ENCODE measurements at places on chromosomes 6 and 20.

- ATAC-seq = no peak
Observed at GRCh38 chr20:23869520-23869919, 10.0 kb downstream of the CST5 start.

DNA sequence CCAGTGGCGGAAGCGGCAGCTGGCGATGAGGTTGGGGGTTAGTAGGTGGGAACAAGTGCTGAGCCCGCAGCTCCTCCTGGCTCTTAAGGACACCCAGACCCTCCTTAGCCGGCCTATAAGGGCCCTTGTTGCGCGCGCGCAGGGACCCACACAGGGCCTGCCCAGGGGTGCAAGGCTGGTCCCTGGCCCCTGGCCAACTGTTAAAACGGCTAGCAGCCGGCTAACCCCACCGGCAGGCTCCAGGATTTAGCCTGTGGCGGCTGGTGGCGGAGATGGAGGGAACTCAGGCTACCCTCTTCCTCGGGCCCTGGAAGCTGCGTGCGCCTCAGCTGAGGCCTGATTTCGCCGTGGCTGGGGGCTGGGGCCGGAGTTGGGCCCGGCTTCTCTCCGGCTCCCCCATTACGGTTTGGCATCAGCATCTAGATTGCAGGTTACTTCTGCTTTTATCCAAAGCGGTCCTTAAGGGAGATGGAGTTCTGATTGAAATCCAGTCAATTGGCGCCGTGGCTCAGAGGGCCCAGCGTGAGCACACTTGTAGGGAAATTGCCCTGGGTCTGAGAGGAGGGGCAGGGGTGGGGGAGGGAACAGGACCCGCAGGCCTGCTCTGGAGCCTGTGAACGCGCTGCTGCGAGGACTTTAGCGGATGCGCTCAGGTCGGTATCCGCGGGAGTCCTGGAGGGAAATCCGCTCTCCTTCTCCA, 36.9 kb upstream of the CCDC167 start:
- ATAC-seq = no peak

DNA sequence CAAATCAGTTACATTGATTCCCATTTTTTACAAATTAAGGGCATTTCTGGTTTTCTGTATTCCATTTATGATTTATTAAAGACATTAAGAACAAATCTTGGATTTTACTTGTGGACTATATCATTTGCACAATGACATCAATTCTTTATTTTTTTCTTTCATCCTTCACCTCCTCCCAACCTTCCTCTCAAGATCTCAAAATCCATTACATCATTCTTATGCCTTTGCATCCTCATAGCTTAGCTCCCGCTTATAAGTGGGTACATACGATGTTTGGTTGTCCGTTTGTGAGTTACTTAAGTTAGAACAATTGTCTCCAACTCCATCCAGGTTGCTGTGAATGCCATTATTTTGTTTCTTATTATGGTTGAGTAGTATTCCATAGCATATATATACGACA, 752.8 kb downstream of the CD109 start:
- ATAC-seq = no peak

DNA sequence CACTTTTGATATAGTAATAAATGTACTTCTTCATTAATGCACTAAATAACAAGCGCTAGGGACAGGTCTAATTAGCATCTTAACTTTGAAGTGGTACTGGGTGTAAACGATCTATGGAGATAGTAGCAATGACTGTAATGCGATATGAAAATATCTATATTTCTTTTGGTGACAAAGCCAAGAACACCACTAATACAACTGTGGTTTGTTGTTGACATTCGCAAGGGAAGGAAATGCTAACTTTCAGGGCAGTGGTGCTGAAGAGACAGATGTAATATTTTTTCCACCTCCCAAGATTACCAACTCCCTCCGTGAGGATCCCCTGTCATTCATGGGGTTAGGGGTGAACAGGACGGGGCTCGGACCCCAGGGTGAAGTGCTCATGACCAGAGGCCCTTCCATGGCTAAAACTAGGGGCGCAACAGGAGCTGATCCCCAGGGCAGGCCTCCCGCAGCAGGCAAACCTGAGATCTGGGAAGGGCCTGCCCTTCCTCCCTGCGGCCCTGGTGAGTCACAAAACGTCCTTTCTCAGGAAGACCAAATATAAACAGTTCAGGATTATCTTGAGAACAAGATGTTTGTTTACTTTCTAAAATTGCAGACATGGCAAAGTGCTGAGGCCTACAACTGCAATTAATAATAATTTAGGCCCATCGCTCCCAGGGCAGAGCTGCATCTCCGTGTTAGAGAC, 65.0 kb upstream of the TOX2 start:
- peak; percentile 87 for ATAC-seq

DNA sequence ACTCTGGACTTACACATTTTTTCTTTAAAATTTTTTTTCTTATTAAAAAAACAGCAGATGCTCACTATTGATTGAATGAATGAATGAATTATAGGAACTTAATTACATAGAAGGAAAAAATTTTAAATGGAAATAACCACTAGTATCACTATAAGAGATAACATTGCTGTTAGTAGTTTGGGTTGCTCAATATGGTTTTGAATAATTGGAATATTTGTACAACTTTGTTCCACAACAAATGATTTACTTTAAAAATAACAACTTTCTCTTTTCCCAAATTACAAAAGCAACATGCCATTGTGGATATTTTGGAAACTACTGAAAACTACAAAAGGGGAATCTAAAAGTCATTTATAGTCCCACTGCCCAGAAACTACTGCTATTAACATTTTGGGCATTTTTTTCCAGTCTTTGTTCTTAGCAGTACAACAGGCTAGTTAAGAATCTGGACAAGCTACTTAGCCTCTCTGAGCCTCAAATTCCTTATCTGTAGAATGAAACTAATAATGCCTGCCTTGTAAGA, 61.0 kb upstream of the REV3L start:
- no peak for ATAC-seq

DNA sequence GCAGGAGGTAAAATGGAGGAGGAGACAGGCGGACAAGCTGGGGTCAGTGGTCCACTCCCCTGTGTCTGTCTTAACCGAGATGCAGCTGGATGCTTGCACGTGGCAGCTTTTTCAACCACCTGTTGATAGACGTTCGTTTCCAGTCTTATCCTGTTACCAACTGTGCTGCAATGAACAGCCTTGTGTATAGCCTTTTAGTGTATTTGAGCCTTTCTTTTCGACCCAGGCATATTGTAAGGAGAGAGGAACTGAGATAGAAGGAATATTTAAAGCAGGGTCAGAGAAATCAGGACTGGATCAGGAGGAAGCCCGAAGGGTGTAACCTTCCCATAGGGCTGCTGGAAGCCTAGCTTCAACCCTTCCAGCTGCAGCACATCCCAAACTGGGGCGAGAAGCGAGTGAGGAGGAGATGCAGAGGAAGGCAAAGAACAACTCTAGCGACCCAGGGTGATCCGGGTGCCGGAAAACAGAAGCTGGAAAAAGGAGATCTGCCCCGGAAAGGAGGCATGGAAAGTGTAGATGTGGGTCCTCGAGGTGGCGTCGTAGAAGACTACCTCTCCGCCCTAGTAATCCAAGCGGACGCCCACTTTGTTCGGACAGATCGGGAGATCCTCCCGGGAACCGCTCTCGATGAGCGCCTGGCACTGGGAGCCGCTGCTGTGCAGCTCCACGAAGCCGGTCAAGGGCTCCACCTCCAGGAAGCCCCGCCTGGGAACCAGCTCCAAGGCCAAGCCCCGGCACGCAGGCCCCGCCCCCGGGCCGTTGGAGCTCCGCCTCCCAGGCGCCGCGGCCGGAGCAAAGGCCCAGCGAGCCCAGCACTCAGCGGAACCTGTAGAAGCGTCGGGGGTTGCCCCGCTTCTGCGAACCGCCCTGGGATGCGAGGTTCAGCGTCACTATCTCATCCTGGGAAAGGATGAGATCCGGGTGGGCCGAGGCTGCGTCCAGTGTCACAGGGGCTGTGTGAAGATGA, 11.2 kb downstream of the TRIM31 start:
- ATAC-seq = peak; percentile 95

Measured in gastroesophageal sphincter (tissue), 4 donors.